ENCODE measurements at places on chromosomes 16 and 17. TPM values are rescaled to one million over a fixed set of nuclear protein-coding genes. Genes with fewer than 3 reads are reported as not detected.

DNA sequence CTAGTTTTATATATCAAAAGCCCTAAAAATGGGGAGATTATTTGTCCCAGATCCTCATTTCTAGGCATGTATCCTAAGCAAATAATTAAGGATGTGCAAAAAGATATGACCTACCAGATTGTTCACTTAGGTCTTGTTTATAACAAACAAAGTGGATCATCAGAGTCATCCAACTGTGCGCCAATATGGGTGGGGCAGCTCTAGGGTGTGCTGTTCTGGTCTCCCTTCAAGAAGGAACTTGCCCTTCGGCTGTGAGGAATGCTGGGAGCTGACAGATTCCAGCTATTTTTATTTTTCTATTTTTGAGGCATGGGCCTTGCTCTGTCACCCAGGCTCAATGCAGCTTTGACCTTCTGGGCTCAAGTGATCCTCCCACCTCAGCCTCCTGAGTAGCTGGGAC lies 13.8 kb downstream of the CHP2 start:
- DNase-seq: no peak

DNA sequence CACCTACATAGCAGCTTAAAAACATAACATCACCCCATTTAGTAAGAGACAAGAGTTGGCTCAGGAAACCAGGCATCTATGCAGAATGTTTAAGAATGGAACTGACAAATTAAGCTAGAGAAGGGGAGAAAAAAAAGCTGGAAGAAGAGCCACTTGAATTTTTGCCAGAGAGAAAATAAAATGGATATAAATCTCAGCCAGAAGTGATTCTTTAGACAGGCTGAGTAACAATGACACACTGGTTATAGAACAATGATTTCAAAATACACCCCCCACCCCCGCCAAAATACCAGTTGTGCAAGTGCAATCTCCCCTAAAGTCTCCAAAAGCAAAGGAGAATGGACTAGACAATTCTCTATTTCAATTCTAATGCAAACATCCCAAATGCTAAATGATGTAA lies 22.4 kb downstream of the LSM12 start:
- no peak for DNase-seq

DNA sequence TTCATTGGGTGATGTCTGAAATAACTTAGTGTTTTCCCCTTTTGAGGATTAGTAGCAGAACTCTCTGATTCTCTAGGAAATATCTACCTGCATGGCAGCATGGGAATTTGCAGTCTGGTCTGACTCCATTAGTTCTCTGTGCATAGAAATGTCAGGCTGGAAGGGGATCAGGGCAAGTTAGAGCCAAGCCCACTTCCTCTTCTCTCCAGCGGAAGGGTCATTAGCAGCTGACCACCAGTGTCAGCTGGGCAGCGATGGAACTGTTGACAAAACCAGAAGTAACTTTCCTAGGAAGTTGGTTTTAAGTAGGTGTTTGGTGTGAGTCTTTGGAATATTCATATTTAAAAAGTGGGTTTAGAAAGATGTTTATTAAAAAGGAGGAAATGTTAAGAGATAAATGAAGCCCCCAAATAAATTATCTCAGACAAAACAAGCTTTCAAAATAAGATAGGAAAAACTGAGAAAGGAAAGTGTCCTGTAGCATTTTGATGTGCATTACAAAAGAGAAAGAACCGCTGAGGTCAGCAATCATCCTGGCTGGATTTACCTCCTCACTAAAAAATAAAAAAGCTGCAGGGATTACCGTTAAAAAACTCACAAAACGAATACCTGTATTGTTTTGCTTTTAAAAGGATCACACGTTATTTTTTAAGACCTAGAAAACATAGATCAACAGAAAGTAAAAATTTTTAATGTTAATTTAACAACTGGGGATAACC lies 32.4 kb upstream of the MMD start:
- DNase-seq: no peak

DNA sequence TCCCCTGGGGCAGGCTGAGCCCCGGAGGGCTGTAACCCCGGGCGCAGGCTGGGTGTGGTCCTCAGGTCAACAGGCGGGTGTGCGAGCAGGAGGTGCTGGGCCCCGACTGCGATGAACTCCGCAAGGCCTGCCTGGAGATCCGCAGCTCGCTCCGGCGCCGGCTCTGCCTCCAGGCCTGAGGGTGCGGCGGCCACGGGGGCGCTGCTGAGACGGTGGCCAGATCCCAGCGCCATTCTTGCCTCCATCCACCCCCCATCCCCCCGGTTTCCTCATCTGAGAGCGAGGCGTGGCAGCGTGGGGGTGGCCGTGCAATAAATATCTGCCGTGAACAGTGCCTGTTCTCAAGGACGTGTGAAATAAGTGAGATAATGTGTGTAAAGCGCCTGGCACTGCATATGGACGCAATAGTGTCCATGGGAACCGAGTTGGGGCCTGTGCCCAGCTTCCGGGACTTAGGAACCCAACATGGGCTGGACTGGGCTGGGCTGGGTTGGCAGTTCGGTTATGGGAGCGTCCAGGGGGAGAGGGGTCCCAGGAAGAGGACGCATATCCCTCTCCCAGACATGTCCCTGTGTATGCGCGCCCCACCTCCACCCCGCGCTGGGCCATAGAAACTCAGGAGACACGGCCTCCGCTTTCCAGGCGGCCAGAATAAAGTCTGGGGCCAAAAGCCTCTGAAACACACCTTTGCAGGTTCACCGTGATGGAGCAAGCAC lies 15.0 kb downstream of the ZNF213 start:
- DNase-seq: peak; percentile 87

- DNase-seq: no peak
These were observed 4.6 kb downstream of the TEN1 start for GRCh38 chr17:75983501-75984181.

DNA sequence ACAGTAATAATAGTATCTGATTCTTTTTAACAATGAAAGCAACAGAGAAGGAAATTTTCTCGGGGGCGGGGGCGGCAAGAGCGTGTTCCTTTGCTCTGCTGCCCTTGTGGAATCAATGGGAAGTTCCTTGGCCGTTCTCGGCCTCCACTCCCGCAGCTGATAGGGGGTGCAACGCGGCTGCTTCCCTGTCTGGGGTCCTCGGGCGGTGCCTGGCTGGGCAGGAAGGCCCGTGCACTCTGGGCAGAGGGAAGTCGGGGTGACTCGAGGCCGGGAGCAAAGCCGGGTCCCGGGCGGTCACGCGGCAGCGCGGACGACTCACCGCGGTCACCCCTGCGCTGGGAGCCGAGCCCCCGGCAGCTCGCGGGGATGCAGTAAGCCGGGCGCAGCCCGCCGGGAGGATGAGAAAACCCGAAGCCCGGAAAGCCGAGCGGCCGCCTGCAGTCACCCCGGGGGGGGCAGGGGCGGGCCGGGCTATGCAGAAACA lies 2.5 kb downstream of the TUBB3 start:
- no peak for DNase-seq

GRCh38 chr17:1735418-1735817 lies 7.3 kb upstream of the SERPINF2 start:
- DNase-seq: no peak

The KRT17 gene
- not detected for total RNA-seq

DNA sequence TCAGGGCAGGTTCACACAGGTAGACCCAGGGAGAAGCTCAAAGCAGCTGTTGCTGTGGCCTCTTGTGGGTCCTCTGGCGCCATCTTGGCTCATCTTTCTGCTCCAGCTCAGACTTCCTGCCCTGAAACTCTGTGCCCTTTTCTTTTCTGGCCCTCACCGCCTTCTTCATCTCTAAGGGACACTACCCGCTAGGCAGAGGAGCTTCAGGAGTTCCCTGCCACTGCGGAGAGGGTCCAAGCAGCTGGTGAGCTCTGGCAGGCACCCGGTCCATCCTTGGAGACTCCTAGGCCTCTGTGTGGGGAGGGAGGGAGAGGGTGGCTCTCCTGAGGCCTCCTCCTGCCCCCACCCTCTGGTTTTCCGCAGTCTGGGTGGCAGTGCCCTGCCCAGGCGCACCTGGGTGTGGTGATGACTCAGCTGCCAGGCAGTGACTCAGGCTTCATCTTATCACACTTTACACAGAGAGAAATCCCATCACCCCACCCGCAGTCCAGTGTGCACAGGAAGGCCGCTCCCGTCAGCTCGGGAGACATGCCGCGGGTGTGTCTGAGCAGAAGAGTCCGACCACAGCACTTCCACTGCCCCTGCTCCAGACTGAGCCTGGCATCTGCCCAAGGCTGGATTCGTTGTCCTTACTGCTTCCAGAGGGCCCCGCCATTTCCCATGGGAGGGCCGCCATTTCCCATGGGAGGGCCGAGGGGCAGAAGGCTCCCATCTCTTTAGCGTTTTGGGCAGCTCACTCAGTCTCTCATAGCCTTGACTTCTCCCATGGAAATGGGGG lies 7.3 kb downstream of the NT5C start:
- DNase-seq: peak; percentile 56

The RNU2-1 gene
- 5,074 TPM for total RNA-seq

DNA sequence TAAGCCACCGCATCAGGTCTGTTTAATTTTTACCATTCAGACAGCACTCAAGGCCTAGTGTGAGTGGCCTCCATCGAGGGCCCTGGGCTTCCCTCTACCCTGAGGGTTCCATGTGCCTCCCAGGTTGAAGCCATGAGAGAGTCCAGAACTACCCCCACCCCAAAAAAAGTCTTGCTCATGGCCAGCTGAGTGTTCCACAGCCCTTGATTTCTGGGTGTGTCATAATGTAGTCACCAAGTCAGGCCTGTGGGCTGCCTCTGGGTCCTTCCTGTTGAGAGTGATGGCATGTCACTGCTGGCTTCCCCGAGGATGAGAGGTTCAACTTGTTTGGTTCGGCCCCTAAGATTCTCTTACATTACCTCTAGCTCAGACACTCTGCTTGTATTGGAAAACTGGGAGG lies 100.6 kb downstream of the PITPNC1 start:
- no peak for DNase-seq

DNA sequence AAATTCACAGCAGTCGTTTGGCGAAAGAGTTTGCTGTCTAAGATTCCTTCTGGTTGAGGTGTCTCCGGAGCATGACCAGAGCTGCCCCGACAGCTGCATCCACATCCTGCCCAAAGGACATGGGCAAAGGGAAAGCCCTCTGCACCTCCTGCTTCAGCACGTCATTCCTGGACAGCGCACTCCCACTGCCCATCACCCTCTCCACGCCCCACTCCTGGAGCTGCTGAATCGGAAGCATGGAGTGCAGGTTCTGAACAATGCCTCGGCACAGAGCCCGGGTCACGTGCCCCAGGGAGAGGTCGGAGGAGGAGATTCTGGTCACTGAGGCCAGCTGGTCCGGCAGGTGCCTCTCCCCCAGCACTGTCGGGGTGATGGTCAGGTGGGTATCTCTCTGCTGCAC lies 1.3 kb upstream of the TRPV1 start:
- DNase-seq: no peak

DNA sequence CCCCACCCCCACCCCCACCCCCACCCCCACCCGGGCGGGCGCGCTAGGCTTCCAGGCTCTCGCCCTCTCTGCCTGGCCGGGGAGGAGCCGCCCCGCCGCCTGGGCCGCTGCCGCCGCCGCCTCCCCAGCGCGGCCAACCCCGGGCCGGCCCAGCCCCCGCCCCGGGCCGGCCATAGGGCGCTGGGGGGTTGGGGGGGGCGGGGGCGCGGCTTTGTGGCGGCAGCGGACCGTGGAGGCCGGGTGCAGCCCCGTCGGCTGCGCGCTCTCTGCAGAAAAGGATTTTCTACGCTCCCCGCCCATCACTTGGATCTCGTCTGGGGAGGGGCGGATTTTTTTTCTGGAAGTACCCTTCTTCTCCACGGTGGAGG lies 230.9 kb downstream of the MRTFB start:
- peak; percentile 81 for DNase-seq

GRCh38 chr17:19250421-19251173 lies 13.4 kb downstream of the EPN2 start:
- DNase-seq: peak; percentile 81

- DNase-seq: no peak
These were observed 24.9 kb downstream of the UBE2G1 start for GRCh38 chr17:4341616-4341977.

DNA sequence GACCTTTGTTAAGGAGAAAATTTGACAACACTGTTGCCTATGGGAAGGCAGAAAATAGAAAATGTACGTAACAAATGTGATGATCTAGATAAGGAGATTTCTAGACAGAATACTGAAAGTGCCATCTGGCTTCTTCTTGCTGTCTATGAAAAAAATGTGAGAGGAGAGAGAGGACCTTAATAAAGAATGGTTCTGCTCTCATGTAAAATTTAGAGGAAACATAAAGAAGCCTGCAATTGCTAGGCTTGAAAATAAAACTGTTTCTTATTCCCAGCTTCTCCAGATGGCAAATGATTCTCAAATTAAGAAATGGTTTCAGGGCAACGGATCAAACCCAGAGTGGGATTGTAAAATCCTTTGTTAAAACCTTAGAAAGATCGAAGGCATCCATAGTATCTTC lies 128.5 kb downstream of the CDK5R1 start:
- DNase-seq: no peak

- DNase-seq: no peak
These were observed 11.4 kb downstream of the GGA3 start for GRCh38 chr17:75250009-75250471.

- DNase-seq: peak; percentile 91
These were observed 8.2 kb upstream of the COL1A1 start for GRCh38 chr17:50209472-50210239.

DNA sequence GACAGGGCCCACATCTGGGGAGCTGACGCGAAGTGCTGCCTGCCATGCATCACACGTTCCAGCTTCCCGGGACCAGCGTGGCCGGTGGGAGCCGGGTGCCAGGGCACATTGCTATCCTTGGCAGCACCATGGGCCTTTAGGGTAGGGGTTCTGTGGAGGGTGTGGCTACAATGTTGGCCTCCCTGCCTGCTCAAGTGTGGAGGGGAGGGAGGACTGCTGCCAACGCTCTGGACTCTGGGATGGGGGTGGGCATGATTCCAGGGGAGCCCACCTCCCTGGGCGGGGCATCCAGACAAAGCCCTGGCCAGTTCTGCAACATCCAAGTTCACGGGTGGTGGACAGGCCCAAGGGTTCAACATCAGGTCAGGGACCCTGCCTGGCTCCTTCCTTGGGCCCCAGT lies 13.9 kb downstream of the GRB7 start:
- DNase-seq: no peak

GRCh38 chr17:79363552-79364275 lies 247.1 kb downstream of the RBFOX3 start:
- DNase-seq: no peak

DNA sequence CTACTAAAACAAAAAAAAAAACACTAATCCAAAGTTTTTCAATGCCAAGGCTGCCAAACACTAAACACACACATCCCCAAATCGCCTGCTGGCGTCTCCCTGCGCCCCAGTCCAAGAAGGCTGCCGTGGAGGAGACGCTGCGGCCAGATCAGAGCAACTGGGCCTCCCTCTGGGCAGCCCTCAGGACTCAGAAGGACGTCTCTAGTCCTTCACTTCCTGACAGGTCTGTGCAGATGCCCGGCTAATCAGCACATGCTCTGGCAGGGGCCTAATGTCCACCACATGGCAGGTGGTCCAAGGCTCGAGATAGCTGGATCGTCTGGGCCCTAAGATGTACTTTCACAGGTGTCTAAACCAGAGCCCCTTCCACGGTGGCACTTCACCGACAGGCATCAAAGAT lies 2.7 kb downstream of the SLC38A10 start:
- DNase-seq: no peak

The VWA3A gene
- total RNA-seq: 0.52 TPM

GRCh38 chr17:62566996-62567578 lies 60.4 kb upstream of the MRC2 start:
- no peak for DNase-seq

GRCh38 chr17:4856937-4857314 lies 23.8 kb downstream of the MINK1 start:
- no peak for DNase-seq
